EL (cell line): ENCODE measurements at places on chromosomes 1 and 21.
A peak's percentile ranks its signal among the peaks of the same experiment; 100 is the strongest.

- DNase-seq, result no peak
These were observed 59.8 kb downstream of the CAPN9 start for GRCh38 chr1:230807029-230807428.

GRCh38 chr1:204873714-204874113, 3.1 kb downstream of the NFASC start:
- no peak for DNase-seq

DNA sequence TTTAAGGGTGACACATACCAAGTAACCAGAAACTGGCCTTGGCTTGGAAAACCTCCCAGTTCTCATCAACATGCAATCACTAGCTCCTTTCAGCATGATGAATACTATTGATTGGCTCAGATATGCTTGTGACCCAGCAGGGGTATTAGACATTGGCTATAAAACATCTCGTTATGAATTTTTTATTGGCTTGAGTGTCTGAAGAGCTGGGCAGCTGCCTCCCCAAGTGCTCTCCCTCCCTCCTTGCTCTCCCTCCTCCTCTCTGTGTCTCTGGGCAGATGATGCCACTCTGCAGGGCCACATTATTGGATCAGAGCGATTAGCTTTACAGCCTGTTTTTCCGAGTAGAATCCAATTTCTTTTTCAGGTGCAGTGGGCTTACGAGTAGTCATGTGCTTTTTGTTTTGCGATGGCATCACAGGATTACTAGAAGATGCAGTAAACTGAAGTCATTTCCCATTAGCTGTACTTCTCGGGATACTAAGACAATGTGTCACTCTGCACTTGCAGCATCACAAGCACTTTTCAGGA, 79.3 kb upstream of the ATF3 start:
- peak; percentile 80 for DNase-seq

GRCh38 chr1:162689745-162690671, 57.7 kb downstream of the DDR2 start:
- peak; percentile 70 for DNase-seq

DNA sequence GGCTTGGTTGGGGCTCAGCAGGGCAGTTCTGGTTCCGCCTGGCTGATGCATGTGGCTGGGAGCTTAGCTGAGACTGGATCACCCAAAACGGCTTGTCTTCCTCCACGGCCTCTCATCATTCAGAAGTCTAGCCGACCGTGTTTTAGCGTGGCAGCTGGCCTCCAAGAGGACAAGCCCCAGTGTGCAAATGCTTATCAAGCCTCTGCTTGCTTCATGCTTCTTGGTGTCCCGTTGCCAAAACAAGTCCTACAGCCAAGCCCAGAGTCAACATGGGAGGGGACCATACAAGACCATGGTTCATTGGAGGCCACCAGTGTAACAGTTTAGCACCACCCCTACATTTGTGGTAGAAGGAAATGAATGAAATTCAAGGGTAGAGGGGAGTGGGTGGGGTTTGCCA, 10.5 kb upstream of the KDF1 start:
- no peak for DNase-seq

GRCh38 chr1:86798608-86799291, 94.4 kb downstream of the SH3GLB1 start:
- DNase-seq, result no peak

DNA sequence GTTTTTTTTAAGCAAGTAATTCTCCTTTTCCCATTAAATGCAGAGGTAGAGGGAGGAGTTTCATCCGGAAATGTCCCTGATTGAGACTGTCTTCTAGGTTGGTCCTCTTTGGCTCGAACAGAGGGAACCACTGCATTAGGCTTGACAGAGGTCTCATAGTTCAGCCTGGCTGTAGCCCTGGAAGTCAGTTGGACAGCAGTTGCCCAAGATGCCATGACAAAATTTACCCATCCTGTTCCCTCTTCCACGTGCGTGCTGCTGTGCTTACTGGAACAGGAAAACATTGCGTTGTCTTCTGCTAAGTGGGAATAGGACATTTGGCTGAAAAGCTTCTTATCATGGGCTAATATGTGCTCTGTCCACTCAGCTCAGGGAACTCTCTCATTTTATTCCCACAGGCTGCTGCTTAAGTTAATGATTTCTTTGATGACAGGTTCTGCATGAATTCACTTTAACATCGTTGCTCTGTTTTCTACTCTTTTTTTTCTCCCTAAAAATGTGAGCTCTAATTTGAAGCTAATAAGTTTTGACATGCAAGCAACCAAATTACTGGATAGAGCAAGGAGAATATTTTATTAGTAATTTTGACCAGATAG, 18.0 kb downstream of the KCNK1 start:
- DNase-seq, result no peak

DNA sequence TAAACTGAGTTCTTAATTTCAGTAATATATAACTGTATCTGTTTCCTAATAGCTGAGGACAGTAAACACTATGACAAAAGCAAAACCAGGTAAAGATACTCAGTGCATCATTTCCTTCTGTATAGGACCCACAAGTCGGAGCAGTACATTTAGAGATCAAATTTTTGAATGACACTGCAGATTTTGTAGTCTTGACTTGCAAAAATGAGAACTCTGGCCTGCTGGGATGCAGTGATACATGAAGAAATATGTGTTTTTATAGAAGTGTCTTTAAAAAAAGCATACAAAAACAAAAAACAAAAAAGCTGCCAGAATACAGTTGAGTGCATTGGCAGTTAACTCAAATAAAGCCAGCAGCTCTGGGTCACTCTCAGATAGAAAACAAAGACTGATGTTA, 19.0 kb downstream of the GART start:
- DNase-seq, result no peak

- DNase-seq, result no peak
These were observed 24.6 kb downstream of the ATF3 start for GRCh38 chr1:212633161-212633560.

DNA sequence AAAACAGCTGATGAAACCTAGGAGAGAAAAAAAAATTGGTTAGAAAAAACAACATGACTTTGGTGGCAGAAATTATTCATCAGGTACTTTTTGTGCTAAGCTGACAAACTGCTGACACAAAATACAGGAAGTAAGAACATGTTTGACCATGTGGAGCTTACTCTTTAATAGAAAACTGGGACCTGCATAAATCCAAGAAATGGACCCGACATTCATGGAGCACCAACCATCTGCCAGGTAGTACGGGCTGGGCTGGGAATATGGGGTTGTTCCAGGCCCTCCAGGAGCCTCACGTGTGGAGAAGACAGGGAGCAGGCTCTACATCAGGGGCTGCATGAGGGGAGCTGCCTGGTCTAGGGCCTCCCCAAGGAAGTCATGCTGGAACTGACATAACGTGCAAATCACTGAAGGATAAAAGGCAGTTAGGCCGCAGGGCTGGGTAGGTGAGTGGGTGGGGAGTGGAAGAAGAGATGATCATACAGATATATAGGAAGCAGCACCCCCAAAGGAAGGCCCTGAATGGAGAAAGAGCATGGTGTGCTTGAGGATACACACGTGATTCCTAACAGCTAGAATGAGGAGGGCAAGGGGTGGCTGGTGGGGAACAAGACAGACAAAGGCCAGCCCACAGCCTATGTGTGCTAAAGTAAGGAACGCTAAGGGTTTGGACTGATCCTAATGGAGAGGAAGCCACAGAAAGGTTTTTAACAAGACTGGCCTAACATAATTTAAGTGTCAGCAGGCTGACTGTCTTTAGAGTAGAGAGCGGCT, 26.1 kb downstream of the CD58 start:
- no peak for DNase-seq

DNA sequence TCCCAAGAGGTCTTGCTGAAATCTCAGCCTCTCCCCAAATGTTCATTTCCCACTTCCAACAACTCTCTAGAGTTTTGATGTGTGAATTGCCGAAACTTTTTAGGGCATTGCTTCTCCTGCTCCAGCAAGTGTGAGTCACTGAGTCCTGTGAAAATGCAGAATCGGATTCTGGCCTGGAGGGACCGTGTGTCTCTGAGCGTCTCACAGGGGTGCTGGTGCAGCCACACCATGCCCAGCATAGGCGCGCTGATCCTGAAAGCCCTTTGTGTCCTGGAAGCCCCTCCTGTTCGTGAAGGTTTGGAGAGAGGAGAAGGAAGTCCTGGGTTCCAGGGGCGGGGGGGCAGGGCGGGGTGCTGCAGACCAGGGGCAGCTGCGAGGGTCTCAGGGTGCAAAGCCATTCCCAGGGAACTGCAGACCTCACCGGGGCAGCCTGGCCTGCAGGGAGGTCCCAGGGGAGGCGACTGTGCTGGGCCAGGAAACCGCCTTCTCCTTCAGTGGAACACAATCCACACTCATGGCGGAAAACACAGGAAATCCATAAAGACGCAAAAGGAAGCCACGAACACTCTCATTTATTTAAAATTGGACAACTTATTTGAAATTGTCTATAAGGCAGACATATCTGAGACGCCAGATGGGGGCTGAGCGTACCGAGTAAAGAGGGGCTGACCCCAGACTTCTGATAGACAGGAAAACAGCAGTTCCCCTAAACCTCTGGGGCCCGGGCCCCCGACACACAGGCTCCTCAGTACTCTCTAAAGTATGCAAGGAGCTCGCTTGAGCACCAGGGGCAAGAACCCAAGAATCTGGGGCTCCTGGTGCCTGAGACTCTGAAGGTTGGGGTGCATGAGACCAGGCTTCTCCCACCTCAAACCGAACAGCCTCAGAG, 43.5 kb upstream of the ADARB1 start:
- peak; percentile 30 for DNase-seq

- no peak for DNase-seq
These were observed 58.3 kb downstream of the ERG start for GRCh38 chr21:38439957-38440356.

GRCh38 chr1:16112596-16113555, 39.4 kb upstream of the FAM131C start:
- DNase-seq, result peak; percentile 31

DNA sequence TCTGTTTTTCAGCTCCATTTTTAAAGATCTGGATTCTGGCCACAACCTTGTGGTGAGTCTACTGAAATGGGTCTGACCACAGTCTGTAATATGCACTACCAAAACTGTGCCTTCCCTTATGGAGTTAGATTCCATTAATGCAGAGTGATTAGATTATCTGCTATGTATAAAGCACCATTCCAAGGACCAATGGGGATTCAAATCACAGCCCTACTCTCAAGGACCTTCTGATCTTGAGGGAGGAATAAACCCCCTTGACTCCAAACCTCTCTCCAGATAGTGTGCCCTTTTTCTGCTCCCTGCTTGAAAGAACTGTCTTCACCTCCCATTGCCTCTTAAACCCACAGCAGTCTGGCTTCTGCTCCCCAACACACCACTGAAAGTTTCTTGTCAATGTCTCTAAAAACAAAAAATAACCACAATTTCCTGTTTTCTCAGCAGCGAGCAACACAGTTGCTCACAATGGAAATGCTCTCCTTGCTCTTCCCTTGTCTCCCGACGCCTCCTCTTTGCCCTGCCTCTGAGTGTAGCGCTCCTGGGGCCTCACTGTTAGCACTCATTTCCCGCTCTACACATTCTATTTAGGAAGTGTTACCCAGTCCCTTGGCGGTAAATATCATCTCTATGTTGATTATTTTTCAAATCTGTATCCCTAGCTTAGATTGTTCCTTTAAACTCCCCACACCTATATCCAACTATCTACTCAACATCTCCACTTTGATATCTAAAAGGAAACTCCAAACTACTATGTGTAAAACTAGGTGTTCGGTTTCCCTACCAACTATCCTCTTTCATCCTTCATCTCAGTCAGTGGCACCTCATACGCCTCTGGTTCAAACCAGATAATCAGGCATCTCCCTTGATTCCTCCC, 13.6 kb downstream of the PCNX2 start:
- peak; percentile 21 for DNase-seq

DNA sequence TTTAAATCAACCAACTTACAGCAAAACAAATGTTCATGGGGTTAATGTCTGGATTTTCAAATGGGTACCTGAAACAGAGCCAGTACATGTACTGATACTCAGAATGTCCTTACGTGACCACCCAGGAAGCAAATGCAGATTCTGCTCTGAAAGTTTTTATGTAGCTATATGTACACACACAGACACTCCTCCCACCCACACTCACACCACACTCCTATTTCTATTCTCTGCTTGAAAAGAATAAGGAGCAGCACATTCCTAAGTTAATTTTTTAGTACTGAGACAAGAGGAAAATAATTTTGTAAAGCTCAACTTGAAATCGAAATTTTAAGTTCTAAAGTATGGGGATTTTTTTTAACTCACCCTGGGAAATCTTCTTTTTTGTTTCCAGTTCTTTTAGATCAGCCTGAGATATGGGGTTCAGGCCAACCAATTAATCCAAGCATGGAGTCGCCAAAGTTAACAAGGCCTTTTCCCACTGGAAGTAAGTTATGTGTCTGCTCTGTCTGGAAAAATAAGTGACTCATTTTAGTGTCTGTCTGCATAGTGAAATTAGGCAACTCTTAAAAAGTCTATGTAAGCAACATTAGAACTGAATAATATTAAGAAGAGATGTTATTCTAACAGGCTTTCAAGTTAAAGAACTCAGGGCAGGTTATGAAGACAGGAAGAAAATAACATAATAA, 75.5 kb upstream of the DYNLT5 start:
- peak; percentile 59 for DNase-seq

DNA sequence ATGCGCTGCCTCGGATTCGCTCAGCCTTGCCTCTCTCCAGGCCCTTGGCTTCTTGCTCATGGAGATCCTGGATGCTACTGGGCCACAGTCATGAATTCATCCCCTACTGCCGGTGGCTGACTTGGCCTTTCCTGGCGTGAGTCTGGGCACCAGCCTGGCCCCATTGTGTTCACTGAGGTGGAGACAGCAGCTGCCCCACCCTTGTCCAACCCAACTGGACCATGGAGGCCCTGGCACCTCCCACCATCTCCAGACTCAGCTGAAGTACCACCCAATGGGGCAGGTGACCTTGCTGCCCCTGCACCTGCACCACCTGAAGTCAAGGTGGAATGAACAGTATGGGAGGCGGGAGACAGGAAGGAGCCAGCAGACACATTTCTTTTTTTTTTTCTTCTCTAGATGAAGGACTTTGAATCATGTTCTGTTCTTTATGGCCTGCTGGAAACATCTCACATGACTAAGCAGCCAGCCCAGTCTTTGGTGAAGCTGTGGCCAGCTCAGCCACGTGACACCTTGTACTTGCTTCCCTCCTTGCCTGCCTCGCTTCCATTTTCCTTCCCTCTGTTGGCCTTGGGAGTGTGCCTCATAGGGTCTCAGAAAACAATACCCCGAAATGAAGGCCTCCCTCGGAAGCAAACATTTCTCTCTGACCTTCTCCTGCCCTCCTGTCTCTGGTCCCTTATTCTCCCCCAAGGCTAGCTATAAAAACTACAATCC, 3.8 kb upstream of the SLC30A2 start:
- peak; percentile 20 for DNase-seq

- peak; percentile 58 for DNase-seq
These were observed 41.2 kb upstream of the CR1L start for GRCh38 chr1:207603777-207604176.

GRCh38 chr1:246768403-246769020, 44.3 kb downstream of the SCCPDH start:
- DNase-seq, result no peak

- peak; percentile 3 for DNase-seq
These were observed 223.1 kb downstream of the RPS6KC1 start for GRCh38 chr1:213274140-213274539.

DNA sequence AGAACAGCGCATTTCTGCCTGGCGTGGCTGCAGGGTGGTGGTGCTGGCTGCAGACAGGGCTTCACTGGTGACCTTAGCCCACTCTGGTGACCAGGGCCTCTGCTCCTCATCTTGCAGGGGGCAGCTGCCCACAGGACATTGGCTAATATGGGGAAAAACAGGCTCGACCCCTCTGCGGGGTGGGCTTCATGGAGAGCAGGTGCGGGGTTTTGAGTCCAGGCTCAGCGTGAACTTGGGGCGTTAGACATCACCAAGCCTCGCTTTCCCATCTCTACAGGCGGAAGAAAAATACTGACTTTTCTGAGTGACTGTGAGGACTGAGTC, 24.4 kb downstream of the LHX4 start:
- DNase-seq, result no peak

GRCh38 chr1:82143108-82143833, 342.5 kb downstream of the ADGRL2 start:
- no peak for DNase-seq

- DNase-seq, result peak; percentile 14
These were observed 82.4 kb upstream of the BCL10 start for GRCh38 chr1:85358702-85359438.
